ENCODE measurements at places on chromosomes 3 and 15.

- no peak for DNase-seq
These were observed 310.4 kb upstream of the NR2F2 start for GRCh38 chr15:96020133-96020532.

DNA sequence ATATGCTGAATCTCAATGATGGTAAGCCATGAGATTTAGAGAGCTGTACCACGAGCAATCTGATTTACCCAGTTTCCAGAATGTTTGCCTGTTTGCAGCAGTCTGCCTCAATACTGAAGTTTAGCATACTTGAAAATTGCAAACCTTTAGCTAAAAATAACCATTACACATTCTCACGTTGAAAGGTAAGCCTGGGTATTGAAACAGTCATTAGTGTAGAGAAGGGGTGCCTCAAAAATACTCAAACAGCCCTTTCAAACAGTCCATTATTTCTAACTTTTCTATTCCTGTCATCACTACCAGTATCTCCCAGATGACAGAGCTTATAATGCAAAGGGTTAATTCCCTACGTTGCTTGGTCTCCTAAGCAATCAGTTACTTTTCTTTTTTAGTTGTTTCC is 111.8 kb upstream of the MBNL1 start:
- no peak for DNase-seq

DNA sequence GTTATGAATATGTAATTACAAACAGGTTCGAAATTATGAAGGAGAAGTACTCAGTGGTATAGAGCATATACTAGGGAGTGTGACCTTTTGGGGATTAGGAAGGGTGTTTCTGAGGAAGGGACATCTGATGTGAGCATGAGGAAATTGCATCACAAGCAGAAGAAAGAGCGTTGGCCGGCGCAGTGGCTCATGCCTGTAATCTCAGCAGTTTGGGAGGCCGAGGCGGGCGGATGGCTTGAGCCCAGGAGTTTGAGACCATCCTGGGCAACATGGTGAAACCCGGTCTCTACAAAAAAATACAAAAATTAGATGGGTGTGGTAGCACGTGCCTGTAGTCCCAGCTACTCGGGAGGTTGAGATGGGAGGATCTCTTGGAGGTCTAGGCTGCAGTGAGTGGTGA is 6.9 kb downstream of the CMTM7 start:
- no peak for DNase-seq

DNA sequence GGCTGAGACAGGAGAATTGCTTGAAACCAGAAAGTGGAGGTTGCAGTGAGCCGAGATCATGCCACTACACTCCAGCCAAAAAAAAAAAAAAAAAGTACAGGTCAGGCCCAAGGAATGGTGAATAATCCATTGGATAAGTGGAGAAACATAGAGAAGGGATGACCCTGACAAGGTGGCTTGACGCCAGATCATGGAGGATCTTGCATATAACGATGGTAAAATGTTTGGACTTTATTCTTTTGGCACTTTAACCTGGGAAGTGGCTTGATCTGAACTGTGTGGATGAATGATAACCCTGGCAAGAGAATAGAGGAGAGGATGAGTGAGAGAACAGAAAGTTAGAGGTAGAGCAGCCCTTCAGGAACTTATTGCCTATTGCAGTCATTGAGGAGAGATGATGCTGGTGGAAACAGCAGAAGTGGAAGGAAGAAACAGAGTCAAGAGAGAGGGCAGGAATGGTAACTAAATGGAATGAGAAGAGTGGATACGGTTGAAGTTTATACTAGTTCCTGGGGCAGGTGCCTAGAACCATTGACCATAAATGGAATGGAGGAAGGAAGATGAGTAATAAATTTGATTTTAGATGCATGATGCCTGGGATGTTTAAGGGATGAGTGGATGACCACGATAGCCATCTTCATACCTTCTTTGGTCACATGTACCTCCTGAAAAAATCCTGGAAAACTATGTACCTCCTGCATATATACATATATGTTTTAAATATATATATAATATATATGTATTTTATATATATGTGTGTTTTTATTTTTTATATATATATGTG is 57.8 kb downstream of the BLM start:
- DNase-seq, result no peak

DNA sequence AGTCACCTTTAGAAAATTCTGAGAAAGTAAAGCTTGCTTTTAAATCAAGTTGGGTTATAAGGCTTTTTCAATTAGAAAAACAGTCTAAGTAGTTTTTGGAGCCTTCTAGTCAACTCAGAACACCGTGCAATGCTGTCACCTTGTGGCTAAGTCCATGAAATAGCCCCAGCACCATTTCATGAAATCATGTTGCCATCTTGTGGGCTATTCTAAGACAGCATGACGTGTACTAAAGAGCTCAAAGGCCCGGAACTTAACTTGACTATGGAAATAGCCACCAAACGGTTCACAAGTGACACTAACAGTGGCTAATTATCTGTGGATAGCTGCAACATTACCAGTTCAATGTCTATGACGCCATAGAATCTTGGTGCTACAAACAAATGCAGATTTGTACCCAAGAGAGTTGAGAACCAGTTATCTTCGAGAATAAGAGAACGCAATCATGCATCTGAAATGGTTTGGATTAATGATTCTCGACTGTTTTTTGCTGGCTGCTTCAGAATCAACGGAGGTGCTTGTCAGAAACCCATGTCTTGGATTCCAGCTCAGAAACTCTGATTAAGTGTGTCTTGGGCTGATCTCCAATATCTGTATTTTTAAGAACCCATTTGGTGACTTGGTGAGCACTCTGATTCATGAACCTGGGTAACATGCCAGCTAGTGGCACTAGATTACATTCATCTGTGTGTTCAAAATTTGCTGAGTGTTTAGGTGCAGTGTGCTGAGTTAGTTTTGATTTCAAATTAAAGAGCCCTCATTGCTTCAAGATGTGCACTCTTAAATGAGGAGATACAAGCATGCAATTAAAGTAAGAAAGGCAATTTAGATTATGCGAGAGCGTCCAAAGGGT is 111.2 kb upstream of the MCTP2 start:
- peak; percentile 37 for DNase-seq

- no peak for DNase-seq
These were observed 56.7 kb downstream of the RPL22L1 start for GRCh38 chr3:170813266-170813665.

GRCh38 chr3:120907659-120908029 is 361 bp upstream of the STXBP5L start:
- no peak for DNase-seq

- DNase-seq, result no peak
These were observed 4.1 kb upstream of the RARB start for GRCh38 chr3:25423780-25424588.

GRCh38 chr15:57533448-57533799 is 58.3 kb upstream of the MYZAP start:
- no peak for DNase-seq

All from K562 (cell line).